Activated CD8-positive, alpha-beta memory T cell treated with anti-CD3 and anti-CD28 coated beads for 1 hour (primary cell): ENCODE measurements at places on chromosomes 7 and 10.

DNA sequence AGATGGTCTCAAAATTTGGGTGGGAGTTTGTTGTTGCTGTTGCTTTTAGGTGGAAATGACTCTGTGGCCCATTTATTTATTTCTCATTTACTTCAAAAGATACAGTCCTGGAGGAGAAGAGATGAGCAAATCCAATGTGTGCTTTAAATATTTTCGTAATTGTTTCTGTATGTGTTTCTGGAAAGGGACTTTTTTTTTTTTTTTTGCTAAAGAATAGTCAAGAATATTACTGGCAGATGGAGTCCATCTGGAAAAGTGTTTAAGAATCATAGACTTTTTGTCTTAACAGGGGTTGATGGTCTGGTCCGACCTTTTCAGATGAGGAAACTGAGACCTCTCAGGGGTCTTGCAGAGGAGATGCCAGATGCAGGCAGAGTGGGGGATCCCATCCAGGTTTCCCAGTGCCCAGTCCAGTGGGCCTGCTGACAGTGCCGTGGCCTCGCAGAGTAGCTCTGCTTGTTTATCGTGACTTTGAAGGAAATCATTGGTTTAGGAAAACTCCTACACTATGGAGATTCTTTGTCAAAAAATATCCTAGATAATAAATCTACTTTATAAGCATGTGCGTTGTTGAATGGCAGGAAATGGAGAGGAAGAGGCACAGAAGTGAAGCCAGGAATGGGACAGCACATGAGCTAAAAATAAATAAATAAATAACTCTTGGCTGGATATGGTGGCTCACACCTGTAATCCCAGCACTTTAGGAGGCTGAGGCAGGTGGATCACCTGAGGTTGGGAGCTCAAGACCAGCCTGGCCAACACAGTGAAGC, 164.3 kb upstream of the SVIL start:
- DNase-seq = no peak

GRCh38 chr7:51209426-51209825, 107.2 kb downstream of the COBL start:
- no peak for DNase-seq

- no peak for DNase-seq
Observed at GRCh38 chr10:88858491-88858890, 6.8 kb upstream of the ANKRD22 start.

GRCh38 chr7:74400420-74401136, 53.1 kb upstream of the GTF2IRD1 start:
- DNase-seq = no peak

- no peak for DNase-seq
Observed at GRCh38 chr7:142964502-142965246, 2.5 kb upstream of the KEL start.

DNA sequence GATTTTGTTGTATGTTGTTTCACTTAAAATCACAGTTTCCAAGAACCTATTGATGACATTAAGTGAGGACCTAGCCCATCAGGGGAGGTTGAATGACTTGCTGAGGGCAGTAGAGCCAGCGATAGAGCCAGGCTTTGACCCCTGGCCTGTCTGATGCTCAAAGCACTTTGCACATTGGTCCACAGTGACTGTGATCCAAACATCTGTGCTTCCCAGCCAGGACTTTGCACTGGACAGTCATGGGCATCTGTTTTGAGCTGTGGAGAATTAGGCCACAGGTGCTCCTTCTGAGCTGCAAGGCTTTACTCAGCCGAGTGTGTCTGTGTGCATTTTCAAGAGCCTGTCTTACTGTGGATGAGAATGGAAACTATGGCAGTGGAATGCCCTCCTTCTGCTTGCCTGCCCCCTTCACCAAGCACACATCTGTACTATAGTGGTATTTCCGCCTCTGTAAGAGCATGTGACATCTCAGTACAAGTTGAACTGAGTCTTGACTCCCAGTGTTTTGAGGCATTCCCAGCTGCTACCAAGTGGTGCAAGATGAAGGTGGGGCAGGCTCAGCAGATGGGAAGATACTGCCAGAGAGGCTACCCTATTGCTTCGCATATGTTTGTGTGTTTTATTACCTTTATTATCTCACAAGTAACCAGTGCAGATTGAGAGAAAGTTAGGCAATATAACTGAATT, 72.7 kb upstream of the AOAH start:
- no peak for DNase-seq

- no peak for DNase-seq
Observed at GRCh38 chr7:38222481-38223096, 44.5 kb downstream of the STARD3NL start.

GRCh38 chr10:74529205-74529604, 297.2 kb upstream of the KAT6B start:
- DNase-seq = no peak
